ENCODE measurements at places on chromosomes 11 and 22. TPM values are rescaled to one million over a fixed set of nuclear protein-coding genes. Genes with fewer than 3 reads are reported as not detected.

DNA sequence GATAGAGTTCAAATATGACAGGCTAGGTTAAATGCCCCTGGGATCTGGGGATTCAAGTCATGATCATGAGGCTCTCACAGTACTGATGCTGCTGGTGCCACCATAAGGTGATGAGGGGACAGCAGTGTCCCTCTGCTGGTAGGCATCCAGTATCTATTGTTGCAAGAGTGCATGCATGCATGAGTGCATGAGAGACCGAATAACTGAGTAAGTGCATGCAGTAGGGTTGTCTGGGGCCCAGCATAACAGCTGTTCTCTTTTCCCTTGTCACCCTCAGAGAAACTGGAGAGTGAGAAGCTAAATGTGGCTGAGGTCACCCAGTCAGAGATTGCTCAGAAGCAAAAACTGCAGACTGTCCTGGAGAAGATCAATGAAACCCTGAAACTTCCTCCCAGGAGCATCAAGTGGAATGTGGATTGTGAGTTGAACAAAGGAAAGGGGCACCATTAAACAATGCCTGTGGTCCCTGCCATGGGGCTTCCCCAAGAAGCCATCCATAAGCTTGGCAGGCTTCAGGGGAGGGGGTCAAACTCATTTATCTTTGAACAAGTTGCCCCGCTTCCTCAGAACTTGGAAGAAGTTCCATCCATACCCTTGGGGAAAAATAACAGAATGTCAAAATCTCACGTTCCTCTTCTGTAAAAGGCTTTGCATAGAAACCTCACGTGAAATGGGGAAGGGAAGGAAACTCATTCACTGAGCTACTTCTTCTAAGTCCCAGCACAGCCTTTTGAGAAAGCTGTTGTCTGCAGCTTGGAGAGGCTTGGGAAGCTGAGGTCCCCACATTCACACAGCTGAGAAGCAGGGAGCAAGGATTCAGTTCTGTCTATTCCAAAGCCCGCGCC, 119.0 kb downstream of the PARVA start:
- H3K27me3 ChIP-seq, result no peaks in the 10 kb centered on the region
- DNase-seq, result no peak
- no peaks in the 10 kb centered on the region for H3K4me1 ChIP-seq
- H3K27ac ChIP-seq, result peak overlapping the region; percentile 7

DNA sequence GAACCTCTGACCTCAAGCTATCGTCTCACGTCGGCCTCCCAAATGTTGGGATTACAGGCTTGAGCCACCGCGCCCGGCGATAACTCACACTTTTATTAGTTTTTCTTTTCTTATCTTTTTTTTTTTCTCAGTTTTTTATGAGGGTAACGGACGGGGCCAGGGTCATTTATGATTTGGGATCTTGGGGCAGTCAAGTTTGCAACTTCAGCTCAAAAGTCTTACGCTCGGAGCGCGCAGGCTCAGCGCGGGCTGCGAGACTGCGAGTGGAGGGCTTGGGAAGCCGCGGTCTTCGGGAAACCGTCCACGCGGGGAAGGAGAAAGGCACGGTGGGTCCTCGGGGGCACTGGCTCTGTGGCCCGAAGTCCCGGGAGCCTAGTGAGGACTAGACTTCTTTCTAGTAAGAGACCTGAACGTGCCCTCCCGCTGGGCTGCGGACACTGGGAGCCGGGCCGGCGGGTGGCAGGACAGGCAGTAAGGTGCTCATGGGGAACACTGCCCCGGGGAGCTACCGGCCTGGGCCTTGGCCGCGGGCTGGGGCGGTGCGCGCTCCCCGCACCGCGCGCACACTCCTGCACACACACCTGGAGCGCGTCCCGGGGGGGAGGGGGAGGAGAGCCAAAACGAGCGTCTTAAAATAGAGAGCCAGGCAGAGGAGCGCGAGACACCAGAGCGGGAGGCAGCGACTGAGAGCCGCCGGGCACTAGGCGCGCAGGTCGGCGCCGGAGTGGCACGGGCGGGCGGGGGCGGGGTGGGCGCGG, 476 bp upstream of the BARX2 start:
- H3K4me1 ChIP-seq, result peaks cover 39% of the 10 kb centered on the region
- no peak for DNase-seq
- no peaks in the 10 kb centered on the region for H3K36me3 ChIP-seq
- H3K27me3 ChIP-seq, result peaks cover 41% of the 10 kb centered on the region
- no peak overlapping the region for H3K27ac ChIP-seq
- H3K4me3 ChIP-seq, result no peak overlapping the region

DNA sequence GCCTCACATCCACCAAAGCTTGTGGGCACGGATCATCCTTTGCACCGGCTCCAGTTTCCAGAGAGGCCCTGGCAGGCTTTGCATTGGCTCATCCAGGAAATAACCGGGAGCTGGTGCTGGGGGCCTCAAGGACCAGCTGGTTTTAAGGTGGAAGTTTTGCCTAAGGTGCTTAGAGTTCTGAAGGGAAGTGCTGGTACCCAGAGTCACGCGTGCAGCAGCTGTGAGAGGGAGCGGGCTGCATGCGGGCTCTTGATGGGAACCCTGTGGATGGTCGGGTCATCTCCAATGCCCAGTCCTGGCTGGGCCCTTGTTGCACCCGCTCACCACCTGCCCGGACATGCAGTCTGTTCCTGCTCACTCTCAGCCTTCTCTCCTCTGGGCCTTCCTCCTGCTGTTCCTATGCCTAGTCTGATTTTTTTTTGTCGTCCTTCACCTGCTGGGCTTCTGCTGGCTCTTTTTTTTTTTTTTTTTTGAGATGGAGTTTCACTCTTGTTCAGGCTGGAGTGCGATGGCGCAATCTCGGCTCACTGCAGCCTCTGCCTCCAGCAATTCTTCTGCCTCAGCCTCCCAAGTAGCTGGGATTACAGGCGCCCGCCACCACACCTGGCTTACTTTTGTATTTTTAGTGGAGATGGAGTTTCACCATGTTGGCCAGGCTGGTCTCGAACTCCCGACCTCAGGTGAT, 24.0 kb upstream of the PRR5 start:
- no peak overlapping the region for H3K27ac ChIP-seq
- H3K27me3 ChIP-seq, result no peaks in the 10 kb centered on the region

- peak; percentile 54 for DNase-seq
- H3K4me1 ChIP-seq, result peaks cover 6% of the 10 kb centered on the region
- H3K27me3 ChIP-seq, result peaks cover 24% of the 10 kb centered on the region
- H3K4me3 ChIP-seq, result no peak overlapping the region
- no peaks in the 10 kb centered on the region for H3K36me3 ChIP-seq
- H3K27ac ChIP-seq, result no peak overlapping the region
These were observed 3.4 kb upstream of the P2RY6 start for GRCh38 chr11:73268671-73269271.

The APOL4 gene
- total RNA-seq, result 14.0 TPM

The C11orf97 gene
- total RNA-seq, result not detected

The C11orf52 gene
- total RNA-seq, result not detected

The CEP126 gene
- total RNA-seq, result 15.5 TPM
